ENCODE measurements at places on chromosomes 2 and 18.

- DNase-seq: no peak
Observed at GRCh38 chr2:130795431-130795830, 40.1 kb downstream of the AMER3 start.

DNA sequence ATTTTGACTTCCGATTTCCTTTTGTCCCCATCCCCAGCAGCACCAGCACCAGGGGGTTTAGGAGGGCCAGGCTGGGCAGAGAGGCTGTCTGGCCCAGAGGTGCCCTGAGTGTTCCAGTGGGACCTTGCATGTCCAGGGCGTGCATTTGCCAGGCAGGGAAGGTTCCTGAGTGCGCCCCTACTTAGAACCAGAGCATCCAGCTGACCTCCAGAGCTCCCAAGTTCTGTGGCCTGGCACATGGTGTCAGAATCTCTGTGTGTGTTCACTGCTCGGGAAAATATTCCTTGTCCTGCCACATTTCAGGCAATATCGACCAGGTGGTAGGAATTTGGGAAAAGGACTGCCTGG lies 5.5 kb downstream of the SIX3 start:
- DNase-seq: no peak

- no peak for DNase-seq
Observed at GRCh38 chr2:65039640-65040039, 16.6 kb upstream of the CEP68 start.

DNA sequence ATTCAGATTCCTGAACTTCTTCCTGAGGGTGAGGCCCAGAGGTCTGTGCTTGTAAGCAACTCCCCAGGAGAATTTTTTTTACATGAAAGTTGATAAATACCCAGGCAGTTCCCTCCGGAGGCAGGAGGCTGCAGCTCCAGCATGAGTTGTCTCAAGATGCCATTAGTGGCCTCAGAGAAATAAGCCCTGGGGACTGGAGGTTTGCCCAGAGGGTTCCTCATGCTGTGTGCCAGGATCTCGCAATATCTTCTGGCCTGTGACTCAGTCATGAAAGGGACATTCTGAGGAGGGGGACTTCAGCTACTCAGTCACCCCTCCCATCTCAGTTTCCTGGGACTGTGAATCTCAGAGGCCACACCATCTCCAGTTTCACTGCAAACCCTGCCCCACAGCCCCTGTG lies 49.9 kb downstream of the LYPD1 start:
- DNase-seq: no peak
